ENCODE measurements at places on chromosomes 7 and 10.

- no peak for DNase-seq
Measured at GRCh38 chr10:93710333-93710909, 8.0 kb upstream of the FRA10AC1 start.

DNA sequence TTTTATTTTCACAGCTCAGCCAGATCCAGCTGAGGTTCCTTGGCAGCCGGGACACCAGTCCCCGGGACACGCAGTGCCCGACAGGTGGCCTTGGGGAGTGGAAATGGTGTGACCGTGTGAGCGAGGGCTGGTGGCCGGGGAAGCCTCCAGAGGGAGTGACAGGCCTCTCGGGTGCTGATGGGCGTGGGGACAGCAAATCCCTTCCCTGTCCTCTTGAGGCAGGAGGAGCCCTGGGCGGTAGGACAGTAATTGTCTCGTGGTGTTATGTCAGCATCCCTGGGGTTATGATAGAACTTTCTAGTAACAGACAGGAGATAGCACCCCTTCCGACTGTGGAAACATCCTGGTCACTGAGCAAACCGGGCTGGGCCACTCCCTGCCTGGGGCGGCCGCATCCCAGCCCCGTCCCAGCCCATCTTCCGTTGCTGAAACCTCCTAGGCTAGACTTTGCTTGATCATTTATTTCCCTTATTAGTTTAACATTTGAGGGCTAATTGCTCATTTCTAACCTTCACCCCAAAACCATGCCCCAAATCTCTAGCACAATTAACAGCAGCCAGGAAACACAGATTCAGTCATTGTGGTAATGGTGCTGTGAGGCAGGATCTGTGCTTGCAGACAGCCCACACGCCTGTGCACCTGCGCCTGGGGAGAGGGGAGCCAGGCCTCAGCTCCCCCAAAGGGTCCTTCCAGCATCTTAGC is 63.3 kb downstream of the ELFN1 start:
- DNase-seq: no peak

- DNase-seq: no peak
Measured at GRCh38 chr7:154231732-154232131, 179.5 kb downstream of the DPP6 start.

DNA sequence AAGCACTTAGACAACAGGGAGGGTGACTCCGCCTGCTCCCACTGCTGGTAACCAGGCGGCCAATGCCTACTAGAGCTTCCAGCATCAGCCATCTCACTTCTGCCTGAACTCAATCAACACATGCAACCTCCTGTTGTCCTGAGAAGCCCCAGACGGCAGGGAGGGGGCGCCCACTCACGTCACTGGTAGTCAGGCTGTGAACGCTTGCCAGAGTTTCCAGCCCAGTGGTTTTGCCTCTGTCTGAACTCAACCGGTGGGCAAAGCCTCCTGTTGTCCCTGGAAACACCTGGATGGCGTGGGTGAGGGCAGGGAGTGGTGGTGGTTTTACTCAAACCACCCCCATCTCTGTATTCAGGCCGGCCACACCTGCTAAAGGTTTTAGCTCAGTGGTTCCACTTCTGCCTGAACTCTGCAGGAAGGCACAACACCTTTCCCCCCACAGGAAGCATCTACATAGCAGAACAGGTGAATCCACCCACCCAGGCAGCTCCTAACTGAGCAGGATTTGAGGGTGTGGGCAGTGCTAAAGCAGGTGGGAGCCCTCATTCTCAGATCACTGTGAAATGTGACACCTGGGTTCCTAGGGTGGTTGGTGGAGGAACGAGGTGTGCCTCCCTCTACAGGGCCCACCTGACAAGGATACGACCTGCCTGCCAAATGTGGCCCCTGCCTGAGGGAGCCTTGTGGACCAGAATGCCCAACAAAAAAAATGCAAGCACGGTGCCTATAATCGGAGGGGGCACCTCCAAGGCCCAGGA is 563.0 kb upstream of the SEMA3D start:
- DNase-seq: no peak

DNA sequence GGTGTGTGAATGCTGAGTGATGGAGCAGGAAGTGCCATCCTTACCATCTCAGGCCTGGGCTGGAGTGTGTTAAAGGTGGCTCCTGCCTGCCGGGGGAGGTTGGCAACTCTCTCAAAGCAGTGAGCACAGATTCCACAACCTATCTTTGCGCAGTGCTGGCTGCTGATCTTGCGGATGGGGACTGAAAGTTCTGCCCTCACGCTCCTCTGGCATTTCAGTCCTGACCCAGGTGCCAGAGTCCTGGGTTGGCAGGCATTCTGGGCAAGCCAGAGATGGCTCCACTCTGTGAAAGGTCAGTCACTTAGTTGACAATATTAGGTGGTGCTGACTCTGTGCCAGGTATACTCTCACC is 315.5 kb downstream of the RPS24 start:
- no peak for DNase-seq

GRCh38 chr7:107810626-107811025 is 7.6 kb upstream of the SLC26A3 start:
- no peak for DNase-seq

DNA sequence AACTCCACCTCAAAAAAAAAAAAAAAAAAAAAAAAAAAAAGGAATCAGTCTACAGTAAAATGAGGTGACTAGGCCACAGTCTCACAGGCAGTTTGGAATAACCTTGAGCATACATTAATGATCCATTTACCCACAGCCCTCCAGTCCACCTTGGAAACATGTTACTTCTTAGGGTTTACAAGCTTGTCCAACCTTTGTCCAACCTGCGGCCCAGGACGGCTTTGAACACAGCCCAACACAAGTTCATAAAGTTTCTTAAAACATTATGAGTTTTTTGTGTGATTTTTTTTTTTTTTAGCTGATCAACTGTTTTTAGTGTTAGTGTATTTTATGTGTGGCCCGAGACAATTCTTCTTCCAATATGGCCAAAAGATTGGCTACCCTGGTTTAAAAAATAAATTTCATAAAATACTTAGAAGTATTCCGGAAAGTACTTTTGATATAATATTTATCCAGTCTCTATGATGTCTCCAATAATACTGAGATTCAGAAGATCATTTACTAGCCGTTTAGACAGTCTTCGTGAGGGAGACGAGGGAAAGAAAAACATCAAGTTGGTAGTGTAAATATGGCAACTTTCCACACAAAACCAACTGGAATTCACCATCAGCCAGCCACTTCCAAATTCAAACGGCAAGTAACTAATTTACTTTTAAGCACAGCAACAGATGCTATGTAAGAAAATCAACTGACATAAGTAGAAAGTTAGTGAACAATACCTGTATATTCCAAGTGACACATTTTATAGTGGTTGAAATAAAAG is 9.9 kb downstream of the BAZ1B start:
- no peak for DNase-seq

- no peak for DNase-seq
Measured at GRCh38 chr10:36494371-36494770, 631.0 kb upstream of the ANKRD30A start.

- DNase-seq: no peak
Measured at GRCh38 chr7:117623606-117624005, 143.8 kb downstream of the CFTR start.

GRCh38 chr7:141575654-141576448 is 24.6 kb downstream of the AGK start:
- DNase-seq: no peak

DNA sequence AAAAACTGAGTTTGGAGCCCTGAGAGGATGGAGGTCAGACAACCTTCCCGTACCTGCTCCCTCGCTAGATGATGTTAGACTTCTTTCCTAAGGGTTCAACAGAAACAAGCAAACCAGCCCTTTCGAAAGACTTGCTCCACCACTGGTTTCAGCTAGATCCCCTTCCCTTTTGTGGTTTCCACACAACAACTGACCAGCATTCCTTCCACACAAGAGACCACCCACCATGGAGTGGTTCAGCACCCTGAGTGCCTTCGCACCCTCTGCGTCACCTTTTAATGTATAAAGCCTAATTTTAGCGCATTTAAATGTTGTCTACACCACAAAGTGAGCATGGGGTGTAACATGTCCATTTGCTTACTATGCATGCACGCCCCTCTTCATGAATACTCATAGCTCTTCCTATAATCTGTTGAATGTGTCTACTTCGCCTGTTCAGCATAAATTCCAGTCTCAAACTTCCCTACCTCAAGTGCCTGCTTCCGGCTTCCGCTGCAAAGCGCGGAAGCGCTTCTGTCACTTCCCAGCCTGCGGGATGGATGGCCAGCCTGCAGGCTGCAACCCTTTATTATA is 69.0 kb downstream of the TACC2 start:
- DNase-seq: no peak

GRCh38 chr7:23022258-23022769 is 8.4 kb upstream of the HYCC1 start:
- DNase-seq: no peak

Measured in activated T-cell treated with anti-CD3 and anti-CD28 coated beads for 48 hours (primary cell).